Skin of body (tissue), 3 donors: ENCODE measurements at places on chromosomes 2 and 18. TPM values are rescaled to one million over a fixed set of nuclear protein-coding genes. Genes with fewer than 3 reads are reported as not detected.

DNA sequence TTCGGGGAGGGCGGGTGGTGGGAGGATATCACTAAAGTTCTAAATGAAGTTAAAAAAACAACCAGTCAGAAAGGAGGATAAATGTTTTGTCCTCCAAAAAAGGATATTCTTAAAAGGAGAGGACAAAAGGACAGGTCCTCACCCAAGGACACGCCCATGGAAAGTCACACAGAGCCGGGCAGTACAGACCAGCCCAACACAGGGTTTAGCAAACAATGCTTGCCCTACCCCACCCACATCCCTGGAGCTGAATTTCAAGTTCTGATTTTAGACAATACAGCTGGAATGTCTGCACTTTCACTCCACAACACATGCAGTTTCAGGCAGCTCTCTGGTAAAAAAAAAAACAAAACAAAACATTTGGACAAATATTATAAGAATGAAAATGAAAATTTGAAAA is 67.9 kb downstream of the SLC9A4 start:
- DNase-seq = no peak

DNA sequence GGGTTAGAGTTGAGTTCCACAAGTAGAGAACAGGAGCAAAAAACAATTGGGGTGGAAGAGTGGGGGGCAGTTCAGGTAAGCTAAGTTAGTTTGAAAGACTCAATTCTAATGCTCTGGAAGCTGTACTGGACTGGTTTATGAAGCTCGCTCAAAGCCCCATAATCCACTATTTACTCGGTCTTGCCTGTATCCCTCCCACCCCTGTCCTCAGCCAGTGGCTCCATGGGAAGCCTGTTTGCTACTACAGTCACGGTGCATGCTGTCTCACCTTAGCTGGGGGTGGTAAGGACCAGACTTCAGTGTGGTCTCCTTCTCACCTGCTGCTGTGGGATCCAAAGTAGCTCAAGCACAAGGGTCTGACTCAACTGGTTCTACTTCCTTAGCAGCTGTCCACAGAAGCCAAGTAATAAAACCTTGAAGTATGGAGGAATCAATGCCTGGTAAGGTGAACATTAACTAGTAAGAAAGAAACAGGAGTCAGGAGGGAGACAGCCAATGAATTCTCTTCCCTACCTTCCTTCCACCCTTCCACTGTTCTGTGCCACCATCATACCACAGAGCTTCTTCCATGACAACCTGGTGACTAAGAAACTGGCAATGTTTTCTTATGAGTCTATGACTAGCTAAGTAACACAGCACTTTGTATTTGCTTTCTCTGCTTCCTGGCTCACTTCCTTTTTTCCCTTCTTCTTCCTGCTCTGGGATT is 230.8 kb downstream of the SRBD1 start:
- no peak for DNase-seq

DNA sequence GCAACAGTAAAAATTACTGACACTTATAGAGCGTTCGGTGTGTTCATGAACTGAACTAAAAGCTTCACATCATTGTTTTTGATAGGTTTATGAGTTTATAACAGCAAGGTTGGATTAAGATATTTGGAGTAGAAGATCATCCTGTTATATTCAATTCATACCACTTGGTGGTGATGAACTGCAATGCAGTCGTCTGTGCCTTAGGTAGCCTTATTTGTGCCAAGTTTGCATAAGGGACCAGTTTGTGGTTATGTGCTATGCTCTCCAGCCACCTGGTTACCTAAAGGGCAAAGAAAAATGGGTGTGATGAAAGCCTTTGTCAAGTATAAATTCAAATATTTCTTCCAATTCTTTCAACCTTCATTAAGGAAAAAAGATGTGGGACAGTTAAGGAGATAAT is 150.9 kb upstream of the KCNH7 start:
- DNase-seq = no peak

DNA sequence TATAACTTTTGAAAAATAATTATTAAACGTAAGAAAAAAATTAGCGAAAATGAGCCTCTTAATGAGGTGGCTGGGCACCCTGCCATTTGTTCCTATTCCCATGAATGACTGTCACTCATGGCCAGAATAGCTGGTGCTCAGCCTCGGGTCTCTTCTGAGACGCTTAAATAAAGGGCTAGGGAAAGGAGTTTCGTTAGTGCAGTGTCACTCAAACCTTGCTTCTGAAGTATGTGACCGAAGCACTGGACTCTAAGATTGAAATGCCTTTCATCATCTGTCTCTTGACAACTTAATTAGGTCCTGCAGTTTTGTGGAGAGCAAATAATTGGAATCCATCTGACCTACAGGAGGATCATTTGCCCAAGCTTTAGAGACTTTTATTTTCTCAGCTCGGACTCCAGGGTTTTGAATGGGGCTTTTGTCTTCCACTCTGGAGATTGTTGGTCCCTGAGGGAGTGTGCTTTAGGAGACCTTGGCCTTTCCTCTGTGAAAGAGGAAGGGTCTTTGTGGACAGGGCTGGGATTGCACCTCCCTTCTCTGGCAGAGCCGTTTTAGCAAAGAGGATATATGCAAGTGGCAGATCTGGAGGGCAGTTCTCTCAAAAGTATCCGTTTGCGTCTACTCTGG is 42.3 kb upstream of the FHOD3 start:
- no peak for DNase-seq

DNA sequence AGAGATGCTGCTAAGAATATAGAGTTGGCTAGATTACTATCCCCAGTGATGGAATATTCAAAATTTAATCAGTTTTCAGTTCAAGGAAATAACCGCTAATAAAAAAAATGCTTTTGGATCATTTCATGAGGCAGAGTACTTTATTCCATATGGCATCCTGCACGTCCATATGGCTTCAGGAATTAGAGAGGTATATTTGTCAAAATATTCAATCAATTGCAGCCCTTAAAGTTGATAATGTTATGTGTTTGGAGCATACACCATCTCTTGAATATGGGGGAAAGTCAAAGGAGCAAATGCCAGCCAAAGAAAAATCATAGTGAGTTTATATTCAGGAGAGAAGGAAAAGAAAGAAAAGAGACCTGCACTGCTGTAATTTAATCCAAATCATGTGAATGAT is 266.4 kb downstream of the TMEM182 start:
- no peak for DNase-seq

- DNase-seq = no peak
Observed at GRCh38 chr18:22964722-22965121, 31.6 kb downstream of the RBBP8 start.

GRCh38 chr2:160506371-160507045 is 12.9 kb upstream of the RBMS1 start:
- DNase-seq = no peak

Gene NHEJ1
- total RNA-seq = 10.7 TPM

Gene KIAA2012
- total RNA-seq = 0.10 TPM

DNA sequence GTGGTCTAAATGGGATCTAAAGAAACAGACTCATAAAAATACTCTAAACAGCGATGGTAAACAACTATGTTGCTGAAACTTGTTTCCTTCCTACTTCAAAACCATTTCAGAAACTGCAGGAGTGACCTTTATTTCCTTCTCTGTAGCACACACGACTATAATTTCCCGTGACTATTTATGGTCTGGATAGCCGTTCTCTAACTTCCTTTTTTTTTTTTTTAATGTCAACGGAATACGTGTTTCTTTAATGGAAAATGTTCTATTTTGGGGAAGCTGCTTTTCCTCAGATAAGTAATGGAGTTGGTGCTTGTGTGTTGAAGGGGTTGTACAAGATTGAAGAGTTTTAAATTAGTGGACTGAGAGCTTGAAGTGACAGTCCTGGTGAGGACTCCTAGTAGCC is 224.1 kb downstream of the PHLPP1 start:
- DNase-seq = peak; percentile 10

DNA sequence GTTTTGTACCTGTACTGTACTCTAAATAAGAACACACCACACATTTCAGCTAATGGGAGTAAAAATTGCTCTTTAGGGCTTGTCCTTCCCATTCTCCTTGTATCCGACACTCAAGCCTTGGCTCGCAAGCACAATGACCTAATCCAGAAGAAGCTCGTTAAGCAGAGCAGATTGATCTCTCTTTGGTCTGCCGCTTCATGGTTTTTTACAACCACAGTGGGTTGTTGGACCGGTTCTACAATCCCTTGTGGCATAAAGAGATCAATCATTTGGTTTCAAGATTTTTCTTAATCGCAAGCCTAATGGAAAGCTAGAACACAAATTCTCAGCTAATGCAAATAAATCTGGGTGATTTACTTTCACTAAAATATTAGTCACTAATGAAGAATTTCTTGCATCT is 662.1 kb downstream of the LRP1B start:
- DNase-seq = no peak

Gene ZC3H6
- total RNA-seq = 9.7 TPM

Gene MAP3K19
- total RNA-seq = not detected

- DNase-seq = no peak
Observed at GRCh38 chr2:145958611-145959010, 1438.7 kb upstream of the ZEB2 start.

- no peak for DNase-seq
Observed at GRCh38 chr2:200040831-200041230, 85.4 kb downstream of the MAIP1 start.

Gene TMEM169
- 0.69 TPM for total RNA-seq

- DNase-seq = no peak
Observed at GRCh38 chr2:174666845-174667244, 69.2 kb upstream of the WIPF1 start.
